ENCODE measurements at places on chromosomes 2 and 18.
A peak's percentile ranks its signal among the peaks of the same experiment; 100 is the strongest.

- DNase-seq: no peak
Measured at GRCh38 chr18:31720867-31721266, 36.5 kb upstream of the B4GALT6 start.

GRCh38 chr2:224217962-224218347, 178.9 kb upstream of the SERPINE2 start:
- no peak for DNase-seq

GRCh38 chr18:62485684-62486083, 37.1 kb upstream of the ZCCHC2 start:
- peak; percentile 32 for DNase-seq

- DNase-seq: no peak
Measured at GRCh38 chr18:13440277-13441248, 222.0 kb downstream of the LDLRAD4 start.

DNA sequence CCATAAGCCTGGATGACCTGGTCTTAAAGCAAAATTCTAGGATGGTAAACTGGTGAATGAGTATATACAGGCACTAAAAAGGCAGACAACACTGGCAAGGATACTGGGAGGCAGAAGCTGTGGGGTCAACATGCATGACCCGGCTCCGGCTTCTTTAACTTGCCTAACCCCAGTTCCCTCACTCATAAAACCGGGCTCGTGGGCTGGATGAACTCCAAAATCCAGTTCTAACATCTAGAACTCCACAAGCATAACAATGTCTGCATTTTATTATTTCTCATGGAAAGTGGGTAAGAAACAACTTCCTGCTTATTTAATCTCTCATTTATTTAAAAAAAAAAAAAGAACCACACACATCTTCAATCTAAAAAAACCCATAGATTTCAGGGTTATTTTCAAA, 57.3 kb downstream of the FARSB start:
- no peak for DNase-seq

Data from BJ (cell line).